ENCODE measurements at places on chromosomes 5 and 9.

DNA sequence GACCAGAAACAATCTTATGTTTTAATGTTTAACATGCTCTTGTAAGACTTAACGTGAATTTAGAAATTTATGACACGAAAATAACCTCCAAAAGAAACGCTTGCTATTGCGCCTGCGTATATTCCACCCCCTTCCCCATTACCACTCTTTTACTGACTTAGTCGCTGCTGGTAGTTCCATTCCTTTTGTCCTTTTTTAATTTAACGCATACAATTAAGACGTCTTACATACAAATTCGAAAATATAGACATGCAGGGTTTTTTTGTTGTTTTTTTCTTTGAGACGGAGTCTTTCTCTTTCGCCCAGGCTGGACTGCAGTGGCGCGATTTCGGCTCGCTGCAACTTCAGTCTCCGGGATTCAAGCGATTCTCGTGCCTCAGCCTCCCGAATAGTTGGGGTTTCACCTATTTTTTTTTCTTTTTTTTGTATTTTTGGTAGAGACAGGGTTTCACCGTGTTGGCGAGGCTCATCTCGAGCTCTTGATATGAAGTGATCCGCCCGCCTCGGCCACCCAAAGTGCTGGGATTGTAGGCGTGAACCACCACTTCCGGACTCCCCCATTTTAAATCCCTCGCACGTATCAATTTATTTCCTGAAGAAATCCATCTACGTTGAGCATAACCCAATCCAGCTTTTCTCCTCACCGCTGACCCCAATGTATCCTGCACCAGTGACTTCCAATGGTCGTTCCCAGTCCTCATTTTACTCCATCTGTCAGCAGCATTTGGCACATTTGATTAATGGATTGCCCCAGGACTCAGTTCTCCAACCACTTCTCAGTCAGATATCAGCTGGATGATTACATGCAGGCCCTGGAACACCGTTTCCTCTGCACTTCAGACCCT, 684 bp upstream of the MED7 start:
- DNase-seq: peak; percentile 64

- no peak for DNase-seq
Measured at GRCh38 chr9:110559869-110560268, 19.7 kb downstream of the SVEP1 start.

GRCh38 chr9:33620738-33621439, 96.8 kb downstream of the ANKRD18B start:
- DNase-seq: no peak

DNA sequence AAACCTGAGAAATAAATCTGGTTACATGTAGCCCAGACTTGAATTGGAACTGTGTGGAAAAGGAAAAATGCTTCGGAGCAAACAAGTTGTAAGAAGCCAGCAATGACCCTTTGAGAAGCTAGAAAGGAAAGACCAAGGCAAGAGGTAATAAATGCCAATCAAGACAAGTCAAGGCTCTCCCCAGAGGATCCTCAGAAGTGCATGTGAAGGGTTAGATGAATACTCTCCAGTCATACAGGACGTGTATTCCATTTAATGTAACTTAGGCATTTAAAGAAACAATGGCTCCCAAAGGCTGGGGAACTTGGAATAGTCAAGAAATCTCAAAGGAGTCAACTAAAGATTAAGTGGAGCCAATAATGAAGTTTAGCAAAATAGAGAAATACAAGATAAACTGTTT, 36.2 kb downstream of the EPB41L4A start:
- DNase-seq: no peak

- DNase-seq: no peak
Measured at GRCh38 chr9:75462866-75463265, 374.6 kb downstream of the OSTF1 start.

- no peak for DNase-seq
Measured at GRCh38 chr9:136852664-136853595, 784 bp downstream of the MAMDC4 start.

GRCh38 chr5:18920966-18921365, 1067.0 kb downstream of the CDH18 start:
- no peak for DNase-seq

- DNase-seq: no peak
Measured at GRCh38 chr5:89871906-89872305, 537.6 kb downstream of the CETN3 start.

DNA sequence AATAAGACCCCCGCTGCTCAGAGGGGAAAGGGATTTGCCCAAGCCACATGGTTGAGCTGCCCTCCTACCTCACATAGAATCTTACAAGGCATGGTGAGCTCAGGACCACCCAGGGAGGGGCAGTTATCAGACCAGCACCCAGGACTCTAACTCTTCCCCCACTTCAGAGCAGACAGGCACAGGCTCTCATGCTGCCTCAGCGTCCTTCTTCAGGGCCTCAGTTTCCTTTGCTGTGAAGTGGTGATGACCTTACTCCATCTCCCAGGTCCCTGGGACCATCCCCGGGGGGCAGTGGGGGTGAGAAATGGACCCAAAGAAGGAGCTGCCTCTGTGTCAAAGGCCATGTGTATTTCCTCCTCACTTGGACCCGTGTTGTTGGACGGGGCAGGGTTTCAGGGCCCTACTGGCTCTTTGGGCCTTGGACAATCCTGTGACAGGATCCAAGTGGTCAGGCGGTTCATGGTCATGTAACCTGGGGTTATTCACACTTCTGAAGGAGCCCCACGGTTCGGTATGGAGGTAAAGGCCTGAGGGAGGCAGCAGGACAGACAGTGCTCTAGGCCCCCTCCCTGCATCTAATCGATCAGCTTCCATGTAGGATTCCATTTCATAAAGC, 31.7 kb upstream of the CSF1R start:
- DNase-seq: no peak

DNA sequence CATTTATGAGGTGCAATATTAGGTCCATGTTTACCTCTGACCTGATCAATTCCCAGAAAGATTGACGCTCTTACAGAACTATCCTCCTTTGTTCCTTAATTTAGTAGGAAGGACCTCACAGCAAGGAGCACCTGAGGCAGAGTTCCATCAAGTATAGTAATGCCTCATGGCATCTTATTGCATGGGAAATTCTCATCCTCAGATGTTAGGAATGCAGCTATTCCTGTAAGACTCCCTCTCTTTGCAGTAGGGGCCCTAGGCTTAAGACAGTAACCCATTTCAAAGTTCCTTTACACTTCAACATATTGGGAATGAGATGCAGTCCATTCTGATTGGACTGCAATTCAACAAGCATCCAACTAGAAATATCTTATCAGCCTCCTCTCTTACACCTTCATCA, 69.8 kb downstream of the SLCO4C1 start:
- DNase-seq: no peak

- no peak for DNase-seq
Measured at GRCh38 chr5:73336366-73336765, 112.2 kb downstream of the FOXD1 start.

GRCh38 chr9:37325778-37326177, 96.7 kb upstream of the GRHPR start:
- DNase-seq: no peak

GRCh38 chr5:140794595-140795258, at the start of gene PCDHA2:
Gene PCDHA2 (plus strand): TSS chr5:140794852.
- no peak for DNase-seq
